KG1 (cell line): ENCODE measurements at places on chromosomes 3 and 15.
A peak's percentile ranks its signal among the peaks of the same experiment; 100 is the strongest.

GRCh38 chr15:59689626-59690236 is 611 bp upstream of the BNIP2 start:
- peak; percentile 40 for DNase-seq

DNA sequence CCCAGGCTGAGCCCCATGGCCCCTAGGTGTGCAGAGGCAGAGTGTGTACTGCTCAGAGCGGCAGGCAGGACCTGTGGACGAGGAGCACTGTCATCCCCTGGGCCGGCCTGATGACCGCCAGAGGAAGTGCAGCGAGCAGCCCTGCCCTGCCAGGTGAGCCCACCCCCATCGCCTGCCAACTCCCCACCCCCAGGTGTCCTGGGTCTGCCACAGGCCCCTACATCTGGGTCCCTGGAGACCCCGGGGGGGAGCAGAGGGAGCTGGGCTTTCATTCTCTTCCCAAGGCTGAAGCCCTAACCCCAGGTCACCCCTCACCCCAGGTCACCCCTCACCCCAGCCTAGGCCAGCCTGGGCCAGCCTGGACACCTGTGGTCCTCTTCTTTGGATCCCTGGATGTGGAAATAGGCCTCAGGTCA is 93.1 kb downstream of the TBC1D2B start:
- DNase-seq, result no peak

DNA sequence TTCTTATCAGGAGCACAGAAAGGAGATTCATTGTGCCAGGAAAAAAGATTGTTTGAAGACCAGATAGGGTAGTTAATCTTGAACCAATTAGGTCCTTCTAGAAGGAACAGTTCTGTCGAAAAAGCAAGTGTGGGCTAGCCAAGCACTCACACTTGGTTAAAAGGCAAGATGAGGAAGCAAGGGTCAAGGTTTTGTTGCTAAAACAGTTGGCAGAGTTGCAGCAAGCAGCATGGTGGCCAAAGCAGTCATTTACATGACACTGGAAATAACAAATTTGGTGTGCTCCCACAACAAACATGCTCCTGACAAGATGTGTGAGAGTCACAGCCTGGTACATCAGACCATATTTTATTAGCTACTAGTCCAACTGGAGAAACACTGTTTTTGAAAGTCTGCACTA is 228.0 kb upstream of the CFAP20DC start:
- no peak for DNase-seq

DNA sequence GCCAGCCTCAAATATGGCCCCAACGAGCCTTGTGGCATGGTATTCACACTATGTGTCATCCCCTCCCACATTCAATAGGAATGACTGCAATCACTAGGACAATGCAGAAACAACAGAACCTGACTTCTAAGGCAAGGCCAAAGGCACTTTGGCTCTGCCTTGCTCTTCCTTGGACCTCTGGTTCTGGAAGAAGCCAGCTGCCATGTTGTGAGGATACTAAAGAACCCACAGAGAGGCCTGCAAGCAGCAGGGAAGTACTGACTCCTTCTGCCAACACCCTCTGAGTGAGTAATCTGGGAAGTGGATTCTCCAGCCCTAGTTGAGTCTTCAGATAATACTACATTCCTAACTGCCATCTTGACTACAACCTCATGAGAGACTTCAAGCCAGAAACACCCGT is 64.7 kb downstream of the ADAMTS9 start:
- DNase-seq, result no peak

GRCh38 chr3:121943431-121943830 is 49.2 kb downstream of the SLC15A2 start:
- DNase-seq, result no peak

DNA sequence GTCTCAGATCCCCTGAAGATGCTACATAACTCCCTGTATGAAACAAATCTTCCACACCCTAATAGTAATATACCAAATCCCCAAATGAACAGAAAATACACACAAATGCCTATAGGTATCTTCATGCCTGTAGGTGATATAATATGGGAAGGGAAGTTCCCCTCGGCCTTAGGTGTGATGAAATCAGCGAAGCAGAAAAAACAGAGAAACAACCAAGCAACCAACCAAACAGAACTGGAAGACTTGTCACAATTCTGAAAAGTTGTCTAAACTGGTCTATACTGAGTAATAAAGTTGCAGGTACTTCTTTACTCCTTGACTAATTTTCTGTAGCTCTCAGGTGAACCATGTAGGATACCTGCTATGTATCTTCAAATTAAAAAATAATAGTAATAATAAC is 82.2 kb upstream of the SATB1 start:
- no peak for DNase-seq

GRCh38 chr15:33912326-33912725 is 56.0 kb upstream of the CHRM5 start:
- DNase-seq, result no peak

DNA sequence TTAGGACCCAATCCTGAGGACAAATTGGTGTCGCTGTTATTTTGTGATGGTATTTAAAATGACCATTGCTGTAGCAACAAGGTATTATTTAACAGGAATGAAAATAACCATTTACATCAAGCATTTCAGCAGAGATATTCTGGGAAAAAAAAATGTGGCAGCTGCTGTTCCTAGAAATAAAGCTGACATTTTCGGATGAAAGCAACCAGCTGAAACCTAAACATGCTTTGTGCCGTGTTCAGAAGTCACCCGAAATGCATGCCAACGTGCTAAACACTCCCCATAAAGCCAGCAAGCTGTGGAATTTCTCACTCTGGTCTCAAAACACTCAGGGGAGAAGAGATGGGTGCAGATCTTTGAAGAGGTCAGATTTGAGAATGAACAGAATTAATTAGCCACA is 31.5 kb upstream of the TAFA4 start:
- no peak for DNase-seq

- no peak for DNase-seq
Observed at GRCh38 chr3:167001374-167001773, 378.7 kb downstream of the ZBBX start.

DNA sequence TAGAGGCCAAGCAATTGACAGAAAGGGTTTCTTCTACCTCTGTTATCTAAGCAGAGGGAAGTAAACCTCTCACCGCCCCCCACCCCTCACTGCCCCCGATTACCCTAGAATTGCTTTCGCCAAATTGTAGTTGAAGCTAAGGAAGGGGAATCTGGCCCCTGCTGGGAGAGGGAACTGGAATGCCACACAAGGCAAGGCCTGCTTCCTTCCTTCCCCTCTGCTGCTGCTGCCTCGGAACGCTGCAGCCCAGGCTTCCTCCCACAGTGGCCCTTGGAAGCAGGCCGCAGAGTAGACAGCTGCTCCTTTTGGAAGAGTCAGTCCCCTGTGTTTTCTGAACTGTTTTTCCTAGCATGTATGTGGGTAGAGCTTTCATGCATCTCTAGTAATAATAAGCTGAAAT is 21.6 kb downstream of the RLBP1 start:
- DNase-seq, result no peak

DNA sequence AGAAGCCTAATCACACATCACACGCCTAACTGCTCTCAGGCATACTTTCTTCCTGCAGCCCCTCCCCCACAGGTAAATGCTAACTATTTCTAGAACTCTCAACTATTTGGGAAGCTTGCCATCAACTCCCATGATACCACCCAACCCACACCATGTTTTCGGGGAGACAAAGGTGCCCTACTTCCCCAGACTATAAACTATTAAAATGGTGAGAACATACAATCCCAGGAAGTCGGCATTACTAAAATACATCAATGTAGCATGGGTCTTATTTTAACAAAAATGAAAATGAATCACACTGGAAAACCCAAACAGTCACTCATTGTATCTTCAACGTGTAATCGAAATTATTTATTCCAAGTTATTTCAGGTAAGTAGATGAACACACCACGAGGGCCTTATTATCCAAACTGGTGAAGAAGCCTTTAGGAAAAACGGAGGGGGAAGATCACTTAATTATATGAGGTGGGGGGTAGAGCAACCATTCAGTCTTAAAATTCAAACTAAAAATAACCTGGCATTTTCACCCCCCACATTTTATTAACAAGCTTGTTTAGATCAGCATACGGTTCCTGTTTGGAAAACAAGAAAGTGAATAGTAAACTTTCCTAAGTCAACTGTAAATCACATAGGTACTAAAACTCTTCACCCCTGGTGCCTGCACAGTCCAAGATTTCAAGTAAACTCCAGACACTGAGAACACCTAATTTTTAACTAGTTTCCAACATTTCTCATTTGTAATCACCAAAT is 1.9 kb downstream of the TBL1XR1 start:
- DNase-seq, result no peak

DNA sequence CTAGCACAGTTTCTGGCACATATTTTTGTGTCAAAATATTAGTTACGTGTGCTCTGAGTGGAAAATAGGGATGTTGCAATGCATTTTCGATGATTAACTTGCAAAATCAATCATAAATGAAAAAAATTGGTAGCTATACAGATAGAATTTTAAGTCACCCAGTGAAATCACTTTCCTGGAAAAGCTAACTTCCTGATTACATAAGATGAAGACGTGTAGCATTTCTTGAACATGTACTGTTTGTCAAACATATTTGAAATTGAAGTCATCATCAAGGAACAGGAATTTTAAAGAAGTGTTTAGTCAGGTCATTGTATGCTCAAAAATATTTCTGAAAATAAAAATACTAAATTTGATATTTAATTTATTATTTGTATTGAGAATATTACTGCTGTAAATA is 977.7 kb downstream of the PLOD2 start:
- DNase-seq, result no peak

- DNase-seq, result no peak
Observed at GRCh38 chr15:41944313-41944940, 27.9 kb downstream of the EHD4 start.

GRCh38 chr3:33456756-33457155 is 16.6 kb upstream of the UBP1 start:
- DNase-seq, result no peak

DNA sequence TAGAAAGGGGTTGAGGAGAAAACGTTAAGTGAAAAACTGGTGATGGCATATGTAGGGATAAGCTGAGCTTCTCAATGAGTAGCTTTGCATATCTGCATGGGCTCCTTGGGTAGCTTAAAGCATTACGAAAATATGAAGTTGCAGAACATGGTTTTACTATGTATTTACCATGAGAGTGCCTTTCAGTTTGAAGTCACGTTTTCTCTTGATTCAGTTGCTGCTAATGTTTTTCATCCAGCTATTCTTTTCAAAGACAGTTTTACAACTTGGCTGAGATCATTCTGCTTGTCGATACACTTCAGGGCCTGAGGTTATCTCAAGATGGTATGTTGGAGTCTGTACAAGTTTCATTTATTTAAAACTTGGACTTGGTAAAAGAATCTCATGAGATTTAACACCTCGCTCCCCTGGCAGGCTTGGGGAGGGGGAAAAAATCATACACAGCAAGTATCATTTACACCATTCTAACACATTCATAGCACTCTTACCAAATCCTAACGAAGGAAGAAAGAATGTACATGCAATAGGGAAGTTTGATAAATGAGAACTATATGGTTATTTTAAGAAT is 103.3 kb upstream of the CMC1 start:
- no peak for DNase-seq

- peak; percentile 17 for DNase-seq
Observed at GRCh38 chr3:160982491-160982890, 122.7 kb downstream of the B3GALNT1 start.

- no peak for DNase-seq
Observed at GRCh38 chr15:83322691-83323090, 38.2 kb upstream of the BNC1 start.

GRCh38 chr3:119989981-119990655 is 104.1 kb downstream of the GSK3B start:
- DNase-seq, result no peak

DNA sequence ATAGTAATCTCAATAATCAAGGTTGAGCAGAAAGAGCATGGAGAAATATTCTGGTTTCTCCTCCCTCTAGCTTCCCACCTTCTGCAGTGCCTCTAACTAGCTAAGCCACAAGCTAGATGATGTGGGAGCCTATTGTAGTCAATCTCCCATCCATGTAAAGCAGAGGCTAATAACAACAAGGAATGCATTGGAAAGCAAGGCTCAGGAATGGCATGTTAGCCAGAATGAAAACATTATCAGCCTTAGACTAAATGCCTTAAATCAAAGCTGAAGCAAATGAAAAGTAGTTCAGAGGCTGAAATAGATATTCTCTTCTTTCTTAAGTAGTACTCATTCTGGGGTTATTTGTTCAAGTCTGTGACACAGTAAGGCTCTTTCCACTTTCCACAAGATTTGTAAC is 350.3 kb upstream of the DPPA4 start:
- no peak for DNase-seq

- DNase-seq, result peak; percentile 4
Observed at GRCh38 chr3:116140100-116140689, 305.1 kb downstream of the LSAMP start.

- DNase-seq, result no peak
Observed at GRCh38 chr3:126394179-126394976, at the start of gene CFAP100. Gene CFAP100 (plus strand): TSS chr3:126394909. CDS start chr3:126396001, 1,092 bp downstream.

DNA sequence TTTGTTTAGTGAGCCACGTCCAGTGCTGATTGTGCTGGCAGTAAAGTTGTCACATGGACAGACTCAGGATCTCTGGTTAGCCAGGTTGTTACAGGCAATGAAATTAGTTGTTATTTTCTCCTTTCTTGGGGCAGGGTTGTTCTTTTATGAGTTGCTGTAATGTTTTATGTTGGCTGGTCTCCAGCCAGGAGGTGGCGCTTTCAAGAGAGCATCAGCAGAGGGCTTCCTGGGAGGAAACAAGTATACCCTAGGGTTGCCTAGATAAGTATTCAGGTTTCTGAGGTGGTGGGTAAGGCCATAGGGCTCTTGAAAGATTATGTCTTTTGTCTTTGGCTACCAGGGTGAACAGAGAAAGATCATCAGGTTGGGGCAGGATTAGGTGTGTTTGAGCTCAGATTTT is 14.5 kb upstream of the CFAP20DC start:
- DNase-seq, result no peak

- DNase-seq, result no peak
Observed at GRCh38 chr3:42224178-42224577, 41.8 kb downstream of the CCK start.

- DNase-seq, result no peak
Observed at GRCh38 chr3:9777694-9778021, 7.9 kb upstream of the CAMK1 start.

- DNase-seq, result peak; percentile 21
Observed at GRCh38 chr15:101006931-101007691, 88.0 kb downstream of the LRRK1 start.

DNA sequence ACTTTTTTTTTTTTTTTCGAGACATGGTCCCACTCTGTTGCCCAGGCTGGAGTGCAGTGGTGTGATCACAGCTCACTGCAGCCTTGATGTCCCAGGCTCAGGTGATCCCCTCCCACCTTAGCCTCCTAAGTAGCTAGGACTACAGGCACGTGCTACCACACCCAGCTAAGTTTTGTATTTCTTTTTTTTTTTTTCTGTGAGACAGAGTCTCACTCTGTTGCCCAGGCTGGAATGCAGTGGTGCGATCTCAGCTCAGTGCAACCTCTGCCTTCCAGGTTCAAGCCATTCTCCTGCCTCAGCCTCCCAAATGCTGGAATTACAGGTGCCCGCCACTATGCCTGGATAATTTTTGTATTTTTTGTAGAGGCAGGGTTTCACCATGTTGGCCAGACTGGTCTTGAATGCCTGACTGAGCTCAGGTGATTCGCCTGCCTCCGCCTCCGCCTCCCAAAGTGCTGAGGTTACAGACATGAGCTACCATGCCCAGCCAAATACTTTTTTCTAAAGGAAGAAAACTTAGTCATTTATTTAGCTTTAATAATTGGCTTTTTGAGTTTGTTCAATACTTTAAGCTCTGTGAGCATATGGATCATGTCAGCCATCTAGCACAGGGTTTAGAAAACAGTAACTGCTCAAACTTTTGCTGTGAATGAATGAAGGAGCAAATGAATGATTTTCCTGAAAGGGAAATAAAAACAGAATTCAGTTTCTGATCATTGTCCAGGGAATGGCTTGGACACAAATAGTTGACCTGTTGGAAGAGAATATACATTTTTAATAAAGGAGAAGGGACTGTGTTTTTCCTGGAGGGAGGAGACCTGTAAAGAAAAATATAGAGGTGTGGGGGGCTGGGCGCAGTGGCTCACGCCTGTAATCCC is 26.0 kb downstream of the UBE2E1 start:
- DNase-seq, result no peak
